Hematopoietic multipotent progenitor cell treated with erythropoietin and hydrocortisone succinate and interleukin-3 and kit ligand, for 6 days (in vitro differentiated cells): ENCODE measurements at places on chromosomes 13 and 19.
A peak's percentile ranks its signal among the peaks of the same experiment; 100 is the strongest.

DNA sequence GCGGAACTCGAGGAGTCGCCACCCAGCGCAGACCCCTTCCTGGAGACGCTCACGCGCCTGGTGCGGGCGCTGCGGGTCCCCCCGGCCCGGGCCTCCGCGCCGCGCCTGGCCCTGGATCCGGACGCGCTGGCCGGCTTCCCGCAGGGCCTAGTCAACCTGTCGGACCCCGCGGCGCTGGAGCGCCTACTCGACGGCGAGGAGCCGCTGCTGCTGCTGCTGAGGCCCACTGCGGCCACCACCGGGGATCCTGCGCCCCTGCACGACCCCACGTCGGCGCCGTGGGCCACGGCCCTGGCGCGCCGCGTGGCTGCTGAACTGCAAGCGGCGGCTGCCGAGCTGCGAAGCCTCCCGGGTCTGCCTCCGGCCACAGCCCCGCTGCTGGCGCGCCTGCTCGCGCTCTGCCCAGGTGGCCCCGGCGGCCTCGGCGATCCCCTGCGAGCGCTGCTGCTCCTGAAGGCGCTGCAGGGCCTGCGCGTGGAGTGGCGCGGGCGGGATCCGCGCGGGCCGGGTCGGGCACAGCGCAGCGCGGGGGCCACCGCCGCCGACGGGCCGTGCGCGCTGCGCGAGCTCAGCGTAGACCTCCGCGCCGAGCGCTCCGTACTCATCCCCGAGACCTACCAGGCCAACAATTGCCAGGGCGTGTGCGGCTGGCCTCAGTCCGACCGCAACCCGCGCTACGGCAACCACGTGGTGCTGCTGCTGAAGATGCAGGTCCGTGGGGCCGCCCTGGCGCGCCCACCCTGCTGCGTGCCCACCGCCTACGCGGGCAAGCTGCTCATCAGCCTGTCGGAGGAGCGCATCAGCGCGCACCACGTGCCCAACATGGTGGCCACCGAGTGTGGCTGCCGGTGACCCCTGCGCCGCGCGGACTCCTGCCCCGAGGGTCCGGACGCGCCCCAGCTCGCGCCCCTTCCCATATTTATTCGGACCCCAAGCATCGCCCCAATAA, 2.3 kb downstream of the AMH start:
- DNase-seq, result peak; percentile 72

- peak; percentile 34 for DNase-seq
Observed at GRCh38 chr13:23709536-23709935, 139.3 kb downstream of the TNFRSF19 start.

DNA sequence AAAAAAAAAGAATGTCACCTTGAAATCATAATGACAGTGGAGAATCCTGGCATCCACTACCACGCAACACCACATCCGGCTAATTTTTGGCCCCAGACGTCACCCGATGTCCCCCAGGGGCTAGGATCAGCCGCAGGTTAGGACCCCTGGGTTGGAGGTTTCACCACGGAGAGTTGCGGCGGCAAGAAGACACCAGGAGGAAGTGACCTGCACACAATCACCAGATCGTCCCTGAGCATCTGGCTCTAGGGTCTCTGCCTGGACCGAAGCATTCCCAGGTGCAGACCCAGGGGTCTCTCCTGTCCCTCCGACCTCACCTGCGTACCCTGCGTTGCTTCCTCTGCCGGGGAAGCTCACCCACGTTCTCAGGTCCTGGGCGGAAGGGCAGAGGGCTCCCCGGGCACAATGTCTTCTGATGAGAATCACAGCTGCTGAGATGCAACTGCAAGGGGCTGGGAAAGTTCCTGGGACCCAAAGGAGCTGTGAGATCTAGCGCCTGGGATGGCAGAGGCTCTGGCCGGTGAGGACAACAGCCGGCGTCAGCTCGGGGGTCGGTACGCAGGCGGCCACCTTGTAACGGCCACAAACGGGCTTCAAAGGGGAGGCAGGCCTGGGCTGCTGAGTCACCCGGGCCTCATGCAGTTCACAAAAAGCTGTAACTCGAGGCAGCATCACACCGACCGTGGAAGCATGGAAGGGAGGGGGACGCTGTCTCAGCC, 111.2 kb downstream of the GADD45B start:
- DNase-seq, result no peak

- DNase-seq, result peak; percentile 88
Observed at GRCh38 chr19:33407716-33408115, 34.2 kb downstream of the CEBPG start.

DNA sequence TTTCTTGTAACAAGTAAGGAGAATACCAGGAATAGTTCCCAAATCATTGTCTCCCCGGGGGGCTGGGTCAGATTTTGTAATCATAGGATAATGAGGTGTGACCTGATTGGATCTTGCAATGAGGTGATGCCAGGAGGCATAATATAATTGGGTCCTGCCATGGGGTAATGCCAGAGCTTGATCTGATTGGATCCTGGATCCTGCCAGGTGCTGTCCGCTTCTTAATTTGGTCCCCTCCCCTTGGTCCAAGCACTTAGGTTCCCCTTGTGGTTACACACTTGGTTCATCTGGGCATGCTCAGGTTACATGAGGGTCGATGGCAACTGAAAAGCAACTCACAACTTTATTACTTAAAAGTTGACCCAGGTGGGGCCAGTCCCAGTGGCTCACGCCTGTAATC, 20.1 kb downstream of the RASL11A start:
- no peak for DNase-seq

DNA sequence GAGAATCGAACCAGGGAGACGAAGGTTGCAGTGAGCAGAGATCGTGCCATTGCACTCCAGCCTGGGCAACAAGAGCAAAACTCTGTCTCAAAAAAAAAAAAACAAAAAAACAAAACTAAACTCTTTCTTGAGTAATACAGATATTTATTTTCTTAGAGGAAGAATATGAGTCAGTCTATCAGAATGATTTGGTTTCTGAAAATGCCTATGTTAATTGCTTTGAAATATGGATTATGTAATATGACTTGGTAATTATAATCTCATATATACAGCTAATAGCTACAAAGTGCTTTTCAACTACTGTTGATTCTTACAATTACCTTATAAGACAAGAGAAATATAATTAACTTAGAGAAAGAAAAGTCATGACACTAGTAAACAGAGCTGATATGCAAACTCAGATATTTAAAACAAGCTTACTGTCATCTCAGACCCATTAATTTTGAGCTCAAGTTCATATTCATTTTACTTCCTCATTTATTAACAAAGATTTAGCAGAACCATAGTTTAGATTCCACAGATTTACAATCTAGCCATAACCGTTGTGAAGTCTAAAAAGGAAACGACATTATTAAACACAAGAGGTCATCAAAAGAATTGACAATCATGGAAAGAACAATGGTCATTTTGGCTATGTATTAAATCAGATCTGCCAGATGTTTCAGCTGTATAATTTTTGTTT, 88.0 kb downstream of the TBC1D4 start:
- DNase-seq, result peak; percentile 41

GRCh38 chr19:2353887-2354592, 6.0 kb upstream of the TMPRSS9 start:
- no peak for DNase-seq

GRCh38 chr13:113404723-113405471, 41.0 kb upstream of the GRTP1 start:
- DNase-seq, result no peak

DNA sequence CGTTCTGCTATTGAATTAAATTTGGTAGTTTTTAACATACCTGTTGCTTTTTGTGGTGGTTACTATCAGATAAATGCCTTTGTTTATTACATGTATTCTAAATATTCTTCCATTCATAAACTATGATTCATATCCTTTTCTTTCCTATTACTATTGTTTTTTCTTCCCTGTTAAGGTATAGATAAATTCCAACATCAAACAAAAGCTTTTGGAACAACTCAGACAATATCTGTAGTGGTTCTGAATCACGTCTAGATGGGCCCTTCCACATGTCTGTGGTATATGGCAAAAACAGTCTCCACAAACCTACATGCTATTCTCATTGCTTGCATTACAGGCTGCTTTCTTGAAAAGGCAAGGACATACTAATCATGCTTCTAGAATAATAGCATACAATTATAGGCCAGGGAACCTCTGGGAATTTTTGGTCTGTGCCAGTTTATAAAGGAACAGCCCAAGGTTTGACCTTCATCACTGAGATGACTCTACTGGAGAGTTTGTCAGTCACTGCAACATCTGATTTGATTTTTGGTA, 6.4 kb downstream of the LRCH1 start:
- no peak for DNase-seq

GRCh38 chr13:46124531-46124966, 19.7 kb upstream of the CPB2 start:
- DNase-seq, result peak; percentile 50

DNA sequence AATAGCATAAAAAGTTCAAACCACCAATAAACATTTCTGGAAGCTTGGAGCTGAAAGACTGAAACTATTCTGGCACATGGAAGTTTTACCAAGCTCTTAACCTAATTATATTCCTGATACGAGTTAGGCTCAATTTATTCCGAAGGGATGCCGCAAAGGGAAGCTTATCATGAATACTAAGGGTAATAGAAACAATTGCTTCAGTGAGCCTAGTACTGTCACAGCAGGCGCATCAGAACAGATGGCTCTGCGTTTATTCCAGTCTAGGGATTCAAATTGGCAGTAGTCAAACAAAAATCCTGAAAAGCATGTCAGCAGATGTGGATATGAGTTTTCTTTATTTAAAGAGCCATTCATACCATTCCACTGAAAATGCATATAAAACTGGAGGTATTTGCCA, 779.5 kb downstream of the GPC5 start:
- DNase-seq, result no peak

- DNase-seq, result no peak
Observed at GRCh38 chr13:94332359-94333096, 147.0 kb downstream of the DCT start.

GRCh38 chr13:19345158-19345557, 163.5 kb upstream of the TUBA3C start:
- DNase-seq, result no peak

- no peak for DNase-seq
Observed at GRCh38 chr13:98327371-98328270, 150.6 kb upstream of the RNF113B start.

GRCh38 chr19:42132851-42133528, 744 bp upstream of the POU2F2 start:
- DNase-seq, result peak; percentile 72

DNA sequence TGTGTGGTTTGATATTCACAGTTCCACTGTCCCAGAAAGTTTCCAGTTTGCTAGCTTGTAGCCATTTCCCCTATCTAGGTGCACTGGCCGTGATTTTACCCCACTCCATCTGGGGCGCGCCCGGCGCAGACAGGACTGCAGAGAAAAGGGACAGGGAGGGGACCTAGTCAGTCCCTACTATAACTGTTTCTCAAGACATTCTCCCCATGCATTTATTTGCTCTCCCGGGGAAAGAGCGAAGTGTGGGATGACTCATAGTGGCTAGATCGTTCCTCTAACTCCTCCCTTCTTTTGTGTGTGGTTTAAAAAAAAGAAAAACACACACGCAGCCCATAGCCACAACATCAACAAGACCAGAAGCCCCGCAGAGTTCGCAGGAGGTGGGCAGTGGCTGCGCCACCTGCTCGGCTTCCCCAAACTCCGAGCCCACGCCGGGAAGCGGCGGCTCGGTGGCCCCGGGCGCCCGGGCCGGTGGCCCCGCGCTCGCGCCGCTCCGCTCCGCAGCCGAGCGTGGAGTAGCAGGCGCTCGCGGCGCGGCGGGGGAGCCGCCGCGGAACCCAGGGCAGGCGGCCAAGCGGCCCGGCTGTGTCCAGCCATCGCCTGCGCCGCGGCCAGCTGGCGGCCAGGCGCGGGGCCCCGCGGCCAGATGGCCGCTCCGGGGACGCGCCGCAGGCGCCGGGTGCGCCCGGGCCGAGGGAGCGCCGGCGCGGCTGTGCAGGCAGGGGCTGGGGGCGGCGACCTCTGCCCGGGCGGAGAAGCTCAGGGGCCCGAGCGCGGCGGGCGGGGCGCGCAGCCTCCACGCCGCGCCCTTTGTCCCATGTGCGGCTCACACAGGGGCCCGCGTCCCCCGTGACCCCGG, 653 bp downstream of the TMTC4 start:
- peak; percentile 79 for DNase-seq

GRCh38 chr19:16249826-16250404, 52.2 kb downstream of the AP1M1 start:
- no peak for DNase-seq

DNA sequence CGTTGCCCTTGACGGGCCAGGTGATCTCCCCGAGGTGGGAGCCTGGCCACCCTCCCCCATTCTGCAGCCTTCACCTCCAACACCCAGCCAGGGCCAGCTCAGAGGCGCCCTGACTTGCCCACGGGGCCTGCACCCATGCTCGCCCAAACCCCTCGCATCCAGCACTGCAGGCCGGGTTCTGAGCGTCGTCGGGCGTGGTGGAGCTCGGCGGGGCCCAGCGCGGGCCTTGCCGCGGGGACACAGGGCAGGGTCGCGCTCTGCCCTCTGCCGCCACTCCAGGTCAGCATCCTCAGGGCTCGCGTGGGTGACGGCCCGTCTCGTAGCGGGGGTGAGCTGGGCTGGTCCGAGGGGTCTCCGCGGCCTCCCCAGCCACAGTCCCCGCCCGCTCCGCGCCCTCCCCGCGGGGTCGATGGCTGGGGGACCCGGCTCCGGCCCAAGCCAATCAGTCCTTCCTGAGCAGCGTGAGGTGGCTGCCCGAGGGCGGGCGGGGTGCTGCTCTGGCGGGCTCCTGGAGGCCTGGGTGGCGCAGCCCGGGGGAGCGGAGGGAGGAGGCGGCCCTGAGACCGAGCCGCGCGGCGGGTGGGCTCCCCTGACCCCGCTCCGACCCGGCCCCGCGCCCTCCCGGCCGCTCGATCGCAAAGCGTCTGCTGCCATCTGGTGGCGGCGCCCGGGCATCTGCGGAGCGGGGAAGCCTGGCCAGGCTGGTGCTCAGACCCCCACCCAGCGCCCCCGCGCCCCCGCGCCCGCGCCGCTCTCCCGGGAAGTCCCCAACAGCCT, 61.4 kb downstream of the CCNE1 start:
- peak; percentile 62 for DNase-seq

DNA sequence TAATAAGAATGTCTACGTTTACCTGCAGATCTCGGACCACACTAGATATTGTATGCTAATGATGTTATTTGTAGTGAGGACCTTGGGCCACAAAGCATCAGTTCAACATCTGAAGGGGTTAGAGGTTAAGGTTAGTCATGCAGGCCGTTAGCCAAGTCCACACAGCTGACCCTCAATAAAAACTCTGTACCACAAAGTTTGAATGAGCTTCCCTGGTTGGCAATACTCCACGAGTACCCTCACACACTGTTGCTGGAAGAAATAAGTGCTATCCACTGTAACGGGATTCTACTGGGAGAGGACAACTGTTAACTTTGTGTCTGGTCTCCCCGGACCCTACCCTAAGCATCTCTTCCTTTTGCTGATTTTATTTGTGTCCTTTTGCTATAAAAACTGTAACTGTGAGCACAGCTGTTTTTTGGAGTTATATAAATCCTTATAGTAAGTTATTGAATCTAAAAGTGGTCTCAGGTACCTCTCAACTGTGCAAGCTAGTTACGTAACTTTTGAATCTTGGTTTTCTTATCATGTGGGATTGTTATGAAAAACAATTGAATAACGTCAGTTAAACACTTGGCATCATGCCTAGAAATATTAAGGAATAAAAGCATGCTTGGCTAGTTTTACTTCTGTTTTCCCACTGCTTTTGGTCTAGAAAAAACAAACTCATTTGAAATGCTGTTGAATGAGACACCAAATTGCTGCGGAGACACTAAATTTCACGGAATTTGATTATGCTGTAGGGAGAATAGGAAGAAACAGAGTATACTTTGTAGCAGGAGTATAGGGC, 181.5 kb downstream of the DNAJC3 start:
- DNase-seq, result peak; percentile 72

GRCh38 chr19:11356676-11357550, 1.7 kb downstream of the PLPPR2 start:
- DNase-seq, result no peak

GRCh38 chr13:78015782-78016181, 97.2 kb upstream of the EDNRB start:
- no peak for DNase-seq
